GM20000 (cell line): ENCODE measurements at places on chromosomes 5 and 9.
A peak's percentile ranks its signal among the peaks of the same experiment; 100 is the strongest.

- no peak for DNase-seq
Observed at GRCh38 chr9:29176231-29176630, 1603.0 kb upstream of the C9orf72 start.

- DNase-seq = no peak
Observed at GRCh38 chr9:21592063-21592338, 109.9 kb upstream of the IFNE start.

DNA sequence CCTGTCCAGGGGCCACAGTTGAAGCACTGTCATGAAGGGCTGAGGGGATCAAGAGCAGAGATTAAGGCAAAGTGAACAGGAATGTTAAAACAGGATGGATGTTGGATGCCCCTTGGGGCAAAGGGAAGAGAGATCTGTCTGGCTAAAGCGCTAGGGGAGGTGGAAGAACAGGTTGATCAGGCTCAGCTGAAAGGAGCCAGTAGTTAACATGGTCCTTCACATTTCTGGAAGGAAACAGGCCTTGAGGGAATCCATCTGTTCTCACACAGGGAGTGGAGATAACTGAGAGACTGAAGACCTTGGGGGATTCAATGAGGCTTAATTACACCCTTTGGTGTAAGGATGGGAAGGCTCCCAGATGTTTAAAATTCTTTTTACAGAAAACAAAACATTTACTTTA lies 5.8 kb downstream of the HAPLN1 start:
- no peak for DNase-seq

- no peak for DNase-seq
Observed at GRCh38 chr5:57032151-57032551, 80.2 kb upstream of the MIER3 start.

- no peak for DNase-seq
Observed at GRCh38 chr5:63686938-63687337, 275.3 kb downstream of the HTR1A start.

GRCh38 chr5:148992265-148992664 lies 70.6 kb downstream of the SH3TC2 start:
- DNase-seq = no peak

GRCh38 chr9:7536310-7536939 lies 263.2 kb downstream of the DMAC1 start:
- peak; percentile 58 for DNase-seq

GRCh38 chr9:72917892-72918509 lies 34.9 kb downstream of the ALDH1A1 start:
- no peak for DNase-seq

DNA sequence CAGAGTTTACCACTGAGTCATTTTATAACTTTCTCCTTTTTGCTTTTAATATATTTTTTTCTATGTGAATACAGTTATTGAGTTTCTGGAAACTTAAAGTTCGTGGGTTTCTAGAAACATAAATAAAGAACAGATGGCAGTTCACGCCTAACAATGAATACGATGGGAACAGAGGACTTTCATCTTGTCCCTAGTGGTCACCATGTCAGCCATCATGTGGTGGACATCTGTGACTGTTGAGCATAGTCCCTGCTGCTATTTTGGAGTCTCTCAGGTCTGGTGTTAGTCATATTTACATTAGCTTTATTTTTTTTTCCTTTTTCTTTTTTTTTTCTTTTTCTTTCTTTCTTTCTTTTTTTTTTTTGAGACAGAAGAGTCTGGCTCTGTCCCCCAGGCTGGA lies 85.3 kb downstream of the XRCC4 start:
- no peak for DNase-seq

DNA sequence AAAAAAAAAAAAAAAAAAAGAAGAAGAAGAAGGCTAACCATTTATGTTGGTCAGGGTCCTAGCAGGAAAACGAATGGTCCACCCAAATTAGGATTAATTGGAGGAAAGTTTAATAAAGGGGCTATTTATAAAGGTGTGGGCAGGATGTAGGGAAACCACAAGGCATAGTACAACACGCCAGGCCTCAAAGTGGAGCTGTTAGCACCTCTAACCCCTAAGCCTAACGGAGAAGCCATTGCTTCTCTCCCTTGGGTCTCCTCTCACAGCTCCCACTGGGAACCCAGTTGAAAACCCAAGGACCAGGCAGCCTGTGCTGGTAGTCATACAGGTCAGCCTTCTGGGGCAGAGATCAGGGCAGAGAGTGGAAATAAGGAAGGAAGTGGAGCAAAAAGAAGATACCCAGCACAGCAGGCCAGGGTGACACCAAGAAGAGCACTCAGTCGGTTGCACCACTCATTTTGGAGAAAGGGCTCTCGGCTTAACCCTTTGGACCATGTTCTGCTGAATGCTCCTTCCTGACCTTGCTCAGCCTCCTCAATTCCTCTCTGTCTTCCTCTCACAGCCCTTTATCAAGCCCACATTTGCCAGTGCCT lies 8.8 kb upstream of the GLIPR2 start:
- DNase-seq = no peak

GRCh38 chr9:108119530-108120113 lies 630.1 kb upstream of the KLF4 start:
- no peak for DNase-seq

DNA sequence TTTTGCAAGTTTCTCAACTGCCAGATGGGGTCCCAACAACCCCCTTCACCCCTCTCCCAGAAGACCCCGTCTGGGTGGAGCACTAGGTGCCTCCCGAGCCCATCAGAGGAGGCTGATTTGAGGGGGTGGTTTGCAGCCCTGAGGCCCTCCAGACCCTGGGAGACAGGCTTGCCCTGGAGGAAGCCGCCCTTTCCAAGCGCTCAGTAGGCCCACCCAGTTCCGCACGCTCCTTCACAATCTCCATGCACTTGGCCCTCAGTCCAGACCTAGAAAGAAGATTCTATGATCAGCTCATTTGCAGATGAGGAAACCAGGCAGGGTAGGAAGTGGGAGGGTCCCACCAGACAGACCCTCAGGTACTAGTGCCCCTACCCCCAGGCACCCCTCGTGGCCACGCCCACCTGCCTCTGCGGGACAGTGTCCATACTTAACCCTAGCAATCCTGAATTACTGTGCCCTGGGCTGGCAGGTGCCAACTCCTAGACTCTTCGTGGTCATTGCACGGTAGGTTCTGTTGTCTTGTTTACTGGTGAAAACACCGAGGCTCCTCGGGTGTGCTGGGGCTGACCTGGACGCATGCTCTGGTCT lies 22.3 kb downstream of the OR2V1 start:
- no peak for DNase-seq

GRCh38 chr5:38207343-38207742 lies 51.0 kb upstream of the EGFLAM start:
- DNase-seq = no peak

GRCh38 chr9:89768650-89769071 lies 163.8 kb downstream of the GADD45G start:
- no peak for DNase-seq

DNA sequence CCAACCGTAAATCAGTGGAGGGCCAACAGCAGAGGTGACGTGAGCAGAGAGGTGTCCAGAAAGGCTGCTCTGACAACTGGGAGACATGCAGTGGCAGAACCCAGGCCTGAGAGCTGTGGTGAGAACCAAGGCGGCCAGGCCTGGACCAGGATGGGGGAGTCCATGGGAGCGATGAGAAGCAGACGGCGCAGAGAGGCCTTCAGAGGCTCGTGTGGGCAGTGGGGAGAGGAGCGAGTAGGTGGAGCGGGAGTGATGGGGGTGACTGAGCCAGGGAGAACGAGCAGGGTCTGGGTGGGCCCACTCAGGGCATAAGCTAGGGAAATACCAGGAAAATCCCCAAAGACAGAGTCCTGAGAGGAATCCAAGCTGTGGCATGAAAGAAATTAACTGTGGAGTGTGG lies 7.9 kb upstream of the IL3 start:
- peak; percentile 1 for DNase-seq

- DNase-seq = no peak
Observed at GRCh38 chr5:124263680-124264491, 482.6 kb downstream of the ZNF608 start.

GRCh38 chr9:72950875-72951442 lies 1.9 kb downstream of the ALDH1A1 start:
- no peak for DNase-seq

DNA sequence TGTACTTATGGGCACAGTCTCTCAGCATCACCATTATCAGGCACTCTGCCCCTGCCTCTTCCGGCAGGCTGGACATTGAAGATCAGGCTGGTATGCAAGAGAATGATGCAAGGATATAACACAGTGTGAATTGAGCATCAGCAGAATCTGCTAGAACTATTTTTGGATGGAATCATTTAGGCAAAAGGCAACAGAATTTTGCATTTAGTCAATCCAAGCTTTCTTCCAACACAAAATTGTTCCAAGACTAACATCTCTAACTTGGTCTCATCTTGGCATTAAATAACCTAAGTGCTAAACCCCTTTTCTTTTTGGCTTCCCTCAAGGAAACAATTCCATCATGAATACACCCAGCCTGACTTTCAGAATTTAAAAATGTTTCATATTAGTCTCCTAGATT lies 339.9 kb downstream of the PRELID2 start:
- no peak for DNase-seq

GRCh38 chr5:19001539-19001938 lies 986.5 kb downstream of the CDH18 start:
- no peak for DNase-seq

GRCh38 chr5:89934069-89934468 lies 475.5 kb downstream of the CETN3 start:
- DNase-seq = no peak

GRCh38 chr9:82606492-82607382 lies 456.2 kb downstream of the RASEF start:
- DNase-seq = peak; percentile 7

DNA sequence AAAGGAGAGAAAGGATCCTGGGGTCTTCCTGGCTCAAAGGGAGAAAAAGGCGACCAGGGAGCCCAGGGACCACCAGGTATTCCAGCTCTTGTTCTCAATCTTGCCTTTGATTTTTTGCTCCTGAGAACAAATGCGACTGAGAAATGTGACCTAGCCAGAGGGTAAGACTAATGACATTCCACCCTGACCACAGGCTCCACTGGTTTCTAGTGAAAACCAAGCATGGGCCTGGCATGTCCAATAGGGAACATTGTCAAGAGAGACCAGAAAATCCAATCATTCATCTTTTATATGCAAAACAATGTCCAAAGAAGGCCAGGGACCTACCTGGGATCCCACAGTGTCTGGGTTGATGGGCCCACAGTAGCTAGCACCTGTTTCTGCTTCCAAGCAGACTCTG lies 50.3 kb upstream of the TGFBR1 start:
- no peak for DNase-seq

- DNase-seq = no peak
Observed at GRCh38 chr9:108016446-108016845, 526.9 kb upstream of the KLF4 start.
